AG20443 (cell line): ENCODE measurements at places on chromosomes 3 and 15.

GRCh38 chr3:67578416-67578815 is 76.0 kb downstream of the SUCLG2 start:
- no peak for DNase-seq

- no peak for DNase-seq
Measured at GRCh38 chr3:71726146-71726545, 944 bp upstream of the EIF4E3 start.

GRCh38 chr15:68778876-68779275 is 41.8 kb downstream of the ANP32A start:
- DNase-seq: no peak

DNA sequence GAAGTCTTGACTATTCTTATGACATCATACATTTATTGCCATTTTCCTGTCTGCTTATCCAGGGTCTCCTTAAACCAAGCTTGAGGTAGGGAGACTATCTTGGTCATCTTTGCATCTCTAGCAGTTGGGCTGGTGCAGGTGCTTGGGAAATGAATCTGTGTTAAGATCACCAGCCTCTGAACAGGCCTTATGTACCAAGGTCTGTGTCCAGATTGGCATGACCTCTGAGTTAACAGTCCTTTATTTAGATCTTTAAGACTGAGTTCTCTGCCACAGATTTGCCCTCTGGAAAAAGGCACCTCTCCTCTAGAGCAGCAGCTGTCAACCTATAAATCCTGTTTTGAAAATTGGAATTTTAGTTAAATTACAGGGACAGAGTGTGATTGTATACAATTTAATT is 35.4 kb downstream of the RAB7A start:
- no peak for DNase-seq

DNA sequence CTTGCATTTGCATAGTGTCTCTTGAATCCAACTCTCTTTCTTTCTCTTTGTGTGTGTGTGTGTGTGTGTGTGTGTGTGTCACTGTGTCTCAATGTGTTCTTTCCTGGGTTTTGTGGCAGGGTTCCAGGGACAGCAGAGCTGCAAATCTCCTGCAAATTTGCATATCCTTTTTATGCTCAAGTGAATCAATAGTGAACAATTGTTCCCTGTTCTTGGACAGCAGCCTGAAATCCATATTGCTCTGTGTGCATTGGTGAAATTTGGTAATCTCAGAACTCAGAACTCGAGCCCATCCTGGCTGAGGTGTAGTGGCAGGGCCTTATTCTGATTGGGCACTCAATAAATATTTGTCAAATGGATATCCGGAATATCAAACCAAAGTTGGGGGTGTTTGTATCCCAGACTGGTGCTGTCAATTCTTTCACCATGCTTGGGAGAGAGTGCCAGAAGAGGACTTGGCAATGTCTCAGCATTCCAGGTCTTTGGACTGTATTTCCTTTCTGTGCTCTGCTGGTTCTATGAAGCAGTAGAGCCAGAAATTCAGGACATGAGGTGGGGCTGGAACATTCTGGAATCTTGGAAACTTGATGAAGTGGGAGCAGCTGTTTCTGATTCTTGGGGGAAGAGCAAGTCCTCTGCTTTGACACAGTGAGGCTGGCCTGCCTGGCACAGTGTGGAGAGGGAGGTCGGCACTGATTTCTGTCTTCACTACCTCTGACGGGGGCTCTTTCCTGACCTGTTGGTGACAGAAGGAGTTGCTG is 380.6 kb upstream of the C2CD4B start:
- peak; percentile 66 for DNase-seq

GRCh38 chr15:49041426-49041825 is 4.8 kb downstream of the SECISBP2L start:
- DNase-seq: no peak

GRCh38 chr3:67550541-67550940 is 103.9 kb downstream of the SUCLG2 start:
- no peak for DNase-seq

DNA sequence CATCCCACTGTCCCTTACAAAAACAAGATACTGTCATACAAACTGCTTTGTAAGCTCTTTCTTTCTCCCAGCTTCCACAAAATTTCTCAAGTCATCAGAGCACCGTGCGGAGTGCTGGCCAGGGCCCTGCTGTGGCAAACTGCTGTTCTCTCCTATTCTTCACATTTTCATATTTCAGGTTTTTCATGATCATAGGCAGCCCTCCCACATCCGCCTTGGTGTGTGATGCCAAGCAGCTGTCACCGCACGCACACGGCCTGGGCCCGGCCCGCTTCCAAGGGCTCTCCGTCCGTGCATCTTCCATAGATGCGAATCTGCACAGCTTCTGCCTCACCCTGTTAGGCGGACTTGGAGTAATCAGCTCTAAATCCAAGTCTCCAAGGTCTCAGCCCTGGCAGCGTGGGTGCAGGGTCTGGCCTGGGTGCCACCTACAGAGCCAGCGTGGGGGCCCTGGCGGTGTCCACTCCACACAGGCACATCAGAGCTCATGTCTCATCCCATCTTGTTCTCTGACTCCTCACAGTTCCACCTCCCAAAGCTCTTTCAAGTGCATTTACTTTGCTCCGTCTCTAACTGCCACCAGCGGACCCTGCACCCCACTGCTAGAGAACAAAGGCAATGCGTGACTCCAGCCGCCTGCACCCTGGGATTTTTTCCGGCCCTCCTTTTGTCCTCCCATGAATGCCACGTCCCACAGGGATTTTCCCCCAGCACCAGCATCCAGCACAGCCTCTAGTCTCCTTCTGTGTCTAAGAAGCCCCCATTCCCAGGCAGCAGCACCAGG is 27.2 kb downstream of the CYFIP1 start:
- peak; percentile 71 for DNase-seq

DNA sequence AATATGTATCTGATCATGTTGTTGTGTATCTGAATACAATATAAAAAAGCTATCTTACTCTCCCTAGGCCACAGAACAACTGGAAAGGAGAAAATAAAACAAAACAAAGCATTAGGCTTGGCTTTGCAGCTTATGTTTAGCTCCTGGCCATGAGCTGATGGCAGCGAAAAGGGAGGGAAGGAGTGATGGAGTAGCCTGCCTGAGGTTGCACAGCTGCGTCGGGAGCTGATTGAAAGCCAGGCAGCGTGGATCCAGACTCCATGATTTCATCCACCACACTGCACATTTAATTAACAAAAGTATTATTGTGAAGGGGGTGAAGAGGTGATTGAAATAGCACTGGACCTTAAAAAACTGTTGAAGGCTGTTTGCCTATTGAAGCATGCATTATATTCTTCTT is 212.2 kb downstream of the GABRG3 start:
- no peak for DNase-seq

DNA sequence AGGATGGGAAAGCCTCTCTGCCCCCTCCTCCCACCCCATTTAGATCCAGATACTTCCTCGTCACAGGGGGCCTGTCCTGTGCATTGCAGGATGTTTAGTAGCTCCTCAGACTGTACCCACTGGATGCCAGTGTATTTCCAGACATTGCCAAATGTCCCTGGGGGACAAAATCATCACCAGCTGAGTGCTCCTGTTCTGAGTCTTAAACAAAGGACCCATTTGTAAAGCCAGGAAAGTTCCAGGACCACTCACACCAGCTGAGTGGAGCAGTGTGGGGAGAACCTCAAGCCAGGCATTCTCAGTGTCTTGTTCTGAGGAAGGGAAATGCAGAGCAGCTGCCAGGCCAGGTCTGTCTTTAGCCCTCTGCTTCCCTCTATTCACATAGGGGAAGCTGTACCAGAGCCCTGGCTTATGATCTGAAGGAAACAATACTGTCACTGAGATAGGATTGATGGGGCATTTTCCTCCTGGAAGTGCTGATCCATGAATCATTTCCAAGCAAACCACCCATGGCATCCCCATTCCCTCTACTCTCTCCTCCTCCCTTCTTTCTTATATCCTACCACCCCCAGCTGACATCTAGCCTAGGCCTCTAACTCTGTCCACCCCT is 67.4 kb upstream of the MEX3B start:
- no peak for DNase-seq

DNA sequence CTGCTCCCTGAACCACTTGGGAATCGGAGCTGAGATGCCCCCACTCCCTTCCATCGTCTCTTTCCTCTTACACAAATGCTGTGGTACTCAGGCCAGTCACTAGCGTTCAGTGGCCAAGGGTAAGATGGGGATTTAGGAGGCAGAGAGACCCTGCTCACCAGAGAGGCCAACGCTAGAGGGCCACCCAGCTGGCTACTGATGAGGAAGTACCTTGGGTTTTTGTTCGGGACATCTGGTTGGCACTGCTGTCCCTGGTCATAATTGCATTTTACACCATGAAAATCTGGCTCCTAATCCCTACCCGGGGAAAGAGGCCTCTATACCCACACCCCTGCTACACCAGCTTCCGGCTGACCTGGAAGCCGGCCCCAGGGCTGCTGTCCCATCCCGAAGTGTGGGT is 7.7 kb downstream of the MAP6D1 start:
- DNase-seq: no peak

GRCh38 chr3:152100491-152101132 is 168.1 kb upstream of the MBNL1 start:
- no peak for DNase-seq

DNA sequence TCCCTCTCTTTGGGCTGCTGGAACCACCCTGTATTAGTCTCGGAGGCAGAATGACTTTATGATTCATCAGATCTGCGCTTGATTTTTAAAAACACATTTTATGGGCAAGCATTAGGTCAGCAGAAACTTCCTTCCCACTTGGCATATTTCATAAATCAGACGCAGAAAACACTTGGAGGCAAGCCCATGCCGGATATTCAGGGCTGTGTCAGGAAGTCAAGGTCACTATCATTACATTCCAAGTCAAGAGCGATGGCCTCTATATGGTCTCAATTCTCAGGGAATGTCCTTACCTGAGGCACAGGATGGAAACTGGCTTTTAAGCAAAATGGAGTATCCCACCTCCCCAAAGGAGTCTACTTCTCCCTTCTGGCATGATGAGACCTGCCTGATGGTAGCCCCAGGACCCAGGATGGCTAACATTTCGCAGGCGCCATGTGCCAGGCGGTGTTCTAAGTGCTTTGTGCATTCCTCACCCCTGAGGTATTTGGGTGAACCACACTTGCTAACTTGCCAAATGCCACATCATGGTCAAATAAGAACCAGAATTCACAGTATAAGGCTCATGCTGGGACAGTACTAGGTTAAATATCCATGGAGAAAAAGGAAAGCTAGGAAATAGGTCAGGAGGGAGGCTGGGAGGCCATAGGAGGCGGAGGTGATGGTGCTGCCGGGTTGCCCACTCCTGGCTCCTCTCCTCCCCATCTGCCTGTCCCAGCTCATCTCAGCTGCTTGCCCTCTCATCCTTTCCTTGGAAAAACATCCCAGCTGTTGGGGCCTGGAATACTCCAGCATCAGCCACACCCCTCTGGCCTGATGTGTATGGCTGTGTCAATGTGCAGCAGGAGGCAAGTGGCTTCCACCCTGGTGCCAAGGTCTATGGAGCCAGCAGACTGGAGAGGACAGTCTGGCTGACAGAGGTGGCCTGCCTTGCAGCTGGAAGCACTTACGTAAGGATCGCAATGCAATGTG is 18.8 kb downstream of the BCL2L10 start:
- peak; percentile 73 for DNase-seq

- no peak for DNase-seq
Measured at GRCh38 chr15:86079508-86080266, at the start of gene AGBL1. AGBL1 (plus strand) TSS chr15:86079871.

- no peak for DNase-seq
Measured at GRCh38 chr3:16599694-16600093, 5.5 kb downstream of the DAZL start.

DNA sequence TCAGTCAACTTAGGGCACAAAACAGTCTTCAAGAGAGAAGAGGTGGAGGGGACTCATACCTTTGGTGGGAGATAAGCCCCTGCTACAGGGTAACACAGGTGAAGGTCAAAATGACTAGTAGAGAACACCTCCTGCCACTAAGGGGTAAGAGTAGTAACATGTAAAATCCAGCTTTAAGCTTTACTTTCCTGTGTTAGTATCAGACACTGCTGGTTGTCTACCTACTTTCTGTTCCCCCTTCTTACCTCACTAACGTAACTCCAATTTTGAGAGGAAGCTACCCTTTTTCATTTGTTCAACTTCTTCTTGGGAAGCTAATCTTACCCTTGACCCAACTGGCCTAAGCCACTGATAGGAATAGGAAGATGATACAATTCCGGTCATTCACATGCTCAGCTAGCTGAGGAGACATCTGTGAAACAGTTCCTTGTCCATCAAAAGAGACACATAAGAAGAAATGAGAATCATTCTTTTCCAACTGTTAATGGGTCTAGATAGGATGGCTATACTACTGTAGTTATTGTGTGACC is 826.8 kb upstream of the CFAP20DC start:
- no peak for DNase-seq

DNA sequence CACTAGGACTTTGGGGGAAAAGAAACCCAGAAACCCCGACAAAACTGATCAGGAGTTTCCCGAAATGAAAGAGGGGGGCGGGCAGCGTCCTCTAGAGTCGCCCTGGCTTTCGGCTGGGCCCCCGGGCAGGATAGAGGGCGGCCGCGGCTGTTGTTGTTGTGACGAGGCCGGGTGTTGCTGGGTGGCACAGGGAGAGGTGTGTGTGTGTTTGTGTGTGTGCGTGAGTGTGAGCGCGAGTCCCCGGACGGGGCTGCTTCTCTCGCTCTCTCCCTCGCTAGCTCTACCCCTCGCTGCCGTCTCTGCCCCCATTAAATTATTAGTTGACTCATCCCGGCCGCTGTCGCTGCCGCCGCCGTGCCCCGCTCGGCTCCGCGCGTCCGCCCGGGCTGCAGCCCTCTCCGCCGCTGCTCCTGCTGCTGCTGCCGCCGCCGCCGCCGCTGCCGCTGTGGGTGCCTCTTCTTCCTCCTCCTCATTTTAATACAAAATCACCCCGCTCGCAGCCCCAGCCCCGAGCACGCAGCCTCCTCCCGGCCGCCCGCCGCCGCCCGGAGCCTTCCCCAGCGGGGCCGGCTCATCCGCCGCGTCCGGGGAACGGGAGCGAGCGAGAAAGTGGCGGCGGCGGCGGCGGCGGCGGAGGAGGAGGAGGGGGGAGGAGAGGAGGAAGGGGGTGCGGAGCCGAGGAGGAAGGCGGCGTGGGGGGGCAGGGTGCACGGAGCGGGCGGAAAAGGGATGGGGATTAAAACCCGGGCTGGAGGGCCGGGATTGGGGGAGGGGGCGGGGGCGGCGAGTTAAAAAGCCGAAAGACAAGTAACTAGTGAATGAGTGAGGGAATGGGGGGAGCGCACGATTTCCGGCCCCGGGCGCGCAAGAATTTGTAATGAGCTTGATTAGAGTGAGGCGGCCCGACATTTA is at the start of gene SATB1:
SATB1 (minus strand) TSS at position 611 of the 912 bp plus-strand sequence. CDS start 4,372 bp downstream, outside the sequence.
- peak; percentile 64 for DNase-seq

DNA sequence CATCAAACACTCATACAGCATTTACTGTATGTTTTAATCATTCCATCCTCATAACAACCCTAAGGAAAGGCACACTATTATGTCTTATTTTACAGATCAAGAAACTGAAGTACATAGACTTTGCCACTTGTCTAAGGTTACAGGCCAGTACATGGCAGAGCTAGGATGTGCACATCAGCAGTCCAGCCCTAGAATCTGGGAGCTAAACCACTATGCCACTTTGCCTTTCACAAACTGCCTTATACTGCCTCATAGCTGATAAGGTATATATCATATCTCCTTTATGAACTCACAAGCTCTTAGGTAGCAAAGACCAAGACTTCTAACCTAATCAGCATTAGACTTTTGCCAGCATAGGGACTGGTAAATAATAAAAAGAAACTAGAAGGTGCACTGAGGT is 49.1 kb downstream of the MYO9A start:
- DNase-seq: no peak
